ENCODE measurements at places on chromosomes 3 and 15. TPM values are rescaled to one million over a fixed set of nuclear protein-coding genes. Genes with fewer than 3 reads are reported as not detected.
A peak's percentile ranks its signal among the peaks of the same experiment; 100 is the strongest.

- ATAC-seq, result no peak
Observed at GRCh38 chr3:115212615-115213014, 65.5 kb upstream of the ZBTB20 start.

DNA sequence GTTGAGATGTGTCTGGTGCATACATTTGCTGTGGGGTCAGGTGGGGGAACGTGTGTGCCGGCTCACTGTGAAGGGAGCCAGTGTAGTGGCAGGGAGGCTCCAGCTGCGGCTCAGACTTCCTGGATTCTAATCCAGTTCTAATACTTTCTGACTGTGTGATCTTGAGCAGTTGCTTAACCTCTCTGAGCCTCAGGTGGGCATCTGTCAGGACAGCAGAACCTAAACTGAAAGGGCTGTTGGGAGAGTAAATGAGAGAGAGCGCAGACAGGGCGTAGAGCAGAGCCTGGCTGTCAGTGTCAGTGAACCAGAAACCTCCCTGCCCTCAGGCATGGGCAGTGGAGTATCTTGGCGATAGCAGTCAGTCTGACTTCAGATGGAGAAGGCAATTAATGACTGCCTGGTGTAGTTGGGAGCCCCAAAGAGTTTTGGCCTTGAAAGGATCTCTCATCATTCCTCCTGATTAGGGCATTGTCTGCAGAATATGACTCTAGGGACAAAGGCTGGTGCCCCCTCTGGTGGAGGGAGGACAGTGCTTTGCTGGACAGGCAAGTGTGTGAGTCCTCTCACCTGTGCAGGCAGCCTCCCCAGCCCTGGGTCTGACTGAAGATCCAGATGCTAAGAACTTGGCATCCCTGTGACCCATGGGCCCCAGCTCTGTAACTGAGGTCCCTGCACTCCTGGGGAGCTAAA lies 9.6 kb downstream of the KBTBD13 start:
- ATAC-seq, result peak; percentile 21

DNA sequence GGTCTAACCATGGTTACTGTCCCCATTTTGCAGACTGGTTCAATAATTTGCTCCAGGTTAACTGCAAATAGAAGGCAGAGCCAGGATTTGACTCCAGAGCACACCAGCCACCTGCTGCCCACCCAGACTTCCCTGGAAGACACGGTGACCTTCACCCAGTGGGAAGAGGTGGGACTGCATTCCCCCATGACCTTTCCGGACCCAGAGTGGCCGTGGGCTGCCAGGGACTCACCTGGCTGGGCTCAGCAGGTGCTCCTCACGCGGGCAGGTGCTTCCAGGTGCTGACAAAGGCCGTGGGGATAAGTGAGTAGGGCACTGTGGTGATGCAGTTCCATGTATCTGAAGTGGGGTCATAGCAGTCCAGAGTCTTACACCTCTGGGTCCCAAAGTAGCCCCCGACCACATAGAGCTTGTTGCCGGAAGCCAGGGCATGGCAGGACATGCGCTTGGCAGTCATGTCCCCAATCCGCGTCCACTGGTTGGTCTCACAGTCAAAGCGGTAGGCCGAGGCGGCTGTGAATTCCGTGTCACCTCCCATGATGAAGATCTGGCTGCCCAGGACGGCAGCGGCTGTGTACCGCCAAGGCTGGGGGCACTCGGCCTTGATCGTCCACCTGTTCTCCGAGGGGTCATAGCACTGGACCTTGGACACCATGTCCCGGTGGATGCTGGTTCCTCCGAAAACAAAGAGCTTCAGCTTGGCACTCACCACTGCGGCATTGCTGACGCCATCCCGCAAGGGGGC lies 26.8 kb downstream of the KLHL25 start:
- ATAC-seq, result no peak

DNA sequence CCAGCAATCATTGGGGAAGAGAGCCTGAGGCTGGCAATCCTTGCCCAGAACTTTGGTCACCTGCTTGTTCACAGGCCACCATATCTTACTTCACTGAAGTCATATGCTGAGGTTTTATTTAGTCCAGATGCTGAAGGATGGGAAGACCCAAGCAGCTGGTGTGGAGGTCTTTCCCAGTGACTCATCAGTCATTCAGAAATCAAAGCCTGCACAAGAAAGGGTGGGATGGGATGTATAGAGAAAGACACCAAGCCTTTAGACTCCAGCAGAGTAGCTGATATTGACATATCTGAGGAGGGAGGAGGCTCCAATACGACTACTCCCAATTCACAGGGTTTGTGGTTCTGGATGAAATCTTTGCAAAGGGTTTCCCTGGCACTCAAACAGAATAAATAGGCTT lies 13.0 kb upstream of the PHLDB2 start:
- no peak for ATAC-seq

- ATAC-seq, result no peak
Observed at GRCh38 chr15:38882221-38882620, 317.6 kb upstream of the RASGRP1 start.

The ADPRH gene
- 2.1 TPM for total RNA-seq

The ABHD2 gene
- 49.1 TPM for total RNA-seq

Data from esophagus mucosa (tissue), 1 donor.